Regular cardiac myocyte (primary cell): ENCODE measurements at places on chromosomes 12 and 14. TPM values are rescaled to one million over a fixed set of nuclear protein-coding genes. Genes with fewer than 3 reads are reported as not detected.

The DNAJC22 gene
- 1.7 and 2.5 TPM in 2 replicates for total RNA-seq

The KLRK1 gene
- not detected in 2 replicates for total RNA-seq

The TSHR gene
- total RNA-seq, result not detected in 2 replicates

The PCED1B gene
- 0.56 and 1.2 TPM in 2 replicates for total RNA-seq

The RSRC2 gene
- 35.0 and 40.3 TPM in 2 replicates for total RNA-seq

The SIX6 gene
- not detected in 2 replicates for total RNA-seq

The TPH2 gene
- total RNA-seq, result under 0.01 TPM in 1 of 2 replicates, not detected in the other

The BCL2L14 gene
- total RNA-seq, result not detected in 2 replicates

The TMTC2 gene
- total RNA-seq, result 6.7 and 7.3 TPM in 2 replicates

The STYK1 gene
- total RNA-seq, result 2.0 and 4.8 TPM in 2 replicates

The PRKAB1 gene
- 11.3 and 12.8 TPM in 2 replicates for total RNA-seq

The HHIPL1 gene
- 5.0 and 9.3 TPM in 2 replicates for total RNA-seq

The KRT73 gene
- not detected in 2 replicates for total RNA-seq

The TMEM119 gene
- total RNA-seq, result 0.58 and 15.8 TPM in 2 replicates

The CMAS gene
- total RNA-seq, result 26.2 and 39.9 TPM in 2 replicates

The DBX2 gene
- total RNA-seq, result not detected in 2 replicates

The OLR1 gene
- total RNA-seq, result 1.2 and 1.4 TPM in 2 replicates

The KLRD1 gene
- total RNA-seq, result under 0.01 and 0.28 TPM in 2 replicates

The SLC25A21 gene
- total RNA-seq, result under 0.01 and 0.58 TPM in 2 replicates

The SPPL3 gene
- total RNA-seq, result 2.9 and 5.6 TPM in 2 replicates

The PTCSC3 gene
- total RNA-seq, result not detected in 2 replicates

The PAH gene
- total RNA-seq, result not detected in 2 replicates

The KRT81 gene
- under 0.01 and 0.96 TPM in 2 replicates for total RNA-seq

The NOC4L gene
- 9.0 and 18.4 TPM in 2 replicates for total RNA-seq

The TRIM9 gene
- under 0.01 and 0.28 TPM in 2 replicates for total RNA-seq

The DRAM1 gene
- 21.9 and 132 TPM in 2 replicates for total RNA-seq

The RD3L gene
- total RNA-seq, result not detected in 2 replicates

The PEBP1 gene
- 169 and 198 TPM in 2 replicates for total RNA-seq

The OTOGL gene
- 0.19 and 0.28 TPM in 2 replicates for total RNA-seq

The E2F7 gene
- total RNA-seq, result 18.6 and 28.6 TPM in 2 replicates

The NDRG2 gene
- total RNA-seq, result 0.38 and 10.1 TPM in 2 replicates

The TAS2R20 gene
- 1.2 and 4.2 TPM in 2 replicates for total RNA-seq

The NELL2 gene
- total RNA-seq, result not detected in 2 replicates

The WIF1 gene
- total RNA-seq, result not detected in 2 replicates

The SERPINA6 gene
- total RNA-seq, result not detected in 2 replicates

The UBC gene
- total RNA-seq, result 1,670 and 3,017 TPM in 2 replicates

The FOXA1 gene
- not detected in 2 replicates for total RNA-seq

The RERG gene
- total RNA-seq, result 0.19 and 1.1 TPM in 2 replicates

The PLEKHG7 gene
- not detected in 2 replicates for total RNA-seq

The SPIC gene
- not detected in 2 replicates for total RNA-seq

The MAP3K9 gene
- total RNA-seq, result under 0.01 and 0.38 TPM in 2 replicates

The CDCA3 gene
- 5.6 and 29.7 TPM in 2 replicates for total RNA-seq

The NUAK1 gene
- 13.2 and 28.5 TPM in 2 replicates for total RNA-seq

The IL26 gene
- total RNA-seq, result under 0.01 TPM in 1 of 2 replicates, not detected in the other

The LRRK2 gene
- total RNA-seq, result 1.7 and 5.9 TPM in 2 replicates

The ERP27 gene
- total RNA-seq, result 0.19 TPM in 1 of 2 replicates, not detected in the other

The MIPOL1 gene
- 5.9 and 10.7 TPM in 2 replicates for total RNA-seq

The IFI27L1 gene
- 21.7 and 24.7 TPM in 2 replicates for total RNA-seq

The SERPINA12 gene
- total RNA-seq, result not detected in 2 replicates

The CLEC2D gene
- total RNA-seq, result 1.2 and 2.3 TPM in 2 replicates

The SOAT2 gene
- 0.19 TPM in 1 of 2 replicates, not detected in the other for total RNA-seq
